ENCODE measurements at places on chromosomes 16 and 17.

DNA sequence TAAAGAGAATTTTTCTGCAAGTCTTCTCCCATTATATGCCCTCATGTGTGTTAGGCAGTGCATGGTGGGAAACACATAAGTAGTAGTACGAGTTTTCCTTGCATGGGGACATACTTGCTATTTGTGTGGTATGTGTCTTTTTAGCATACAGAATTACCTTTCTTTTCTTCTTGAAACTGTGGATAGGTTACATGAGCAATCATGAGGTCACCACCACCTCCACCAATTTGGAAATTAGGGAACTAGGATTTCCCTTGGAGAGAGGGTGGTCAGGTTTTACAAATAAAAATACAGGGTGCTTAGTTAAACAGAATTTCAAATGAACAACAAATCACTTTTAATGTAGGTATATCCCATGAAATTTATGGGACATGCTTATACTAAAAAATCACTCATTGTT, 16.3 kb upstream of the AMZ2 start:
- H3K36me3 ChIP-seq, result no peaks in the 10 kb centered on the region
- H3K27ac ChIP-seq, result no peak overlapping the region
- no peak for DNase-seq
- H3K4me1 ChIP-seq, result no peaks in the 10 kb centered on the region
- no peak overlapping the region for H3K4me3 ChIP-seq
- no peaks in the 10 kb centered on the region for H3K27me3 ChIP-seq

GRCh38 chr16:12502676-12503075, 301.0 kb downstream of the CPPED1 start:
- DNase-seq, result no peak
- no peaks in the 10 kb centered on the region for H3K27me3 ChIP-seq
- H3K36me3 ChIP-seq, result no peaks in the 10 kb centered on the region
- H3K4me3 ChIP-seq, result no peak overlapping the region
- H3K4me1 ChIP-seq, result no peaks in the 10 kb centered on the region

GRCh38 chr17:51612692-51613091, 352.3 kb downstream of the UTP18 start:
- H3K27ac ChIP-seq, result no peak overlapping the region
- H3K27me3 ChIP-seq, result no peaks in the 10 kb centered on the region
- DNase-seq, result no peak
- H3K4me3 ChIP-seq, result no peak overlapping the region
- no peaks in the 10 kb centered on the region for H3K4me1 ChIP-seq

- no peak overlapping the region for H3K4me3 ChIP-seq
- peaks cover 80% of the 10 kb centered on the region for H3K4me1 ChIP-seq
- no peaks in the 10 kb centered on the region for H3K36me3 ChIP-seq
- no peaks in the 10 kb centered on the region for H3K27me3 ChIP-seq
- peak overlapping the region; percentile 66 for H3K27ac ChIP-seq
Measured at GRCh38 chr16:17370731-17371285, 100.0 kb downstream of the XYLT1 start.

DNA sequence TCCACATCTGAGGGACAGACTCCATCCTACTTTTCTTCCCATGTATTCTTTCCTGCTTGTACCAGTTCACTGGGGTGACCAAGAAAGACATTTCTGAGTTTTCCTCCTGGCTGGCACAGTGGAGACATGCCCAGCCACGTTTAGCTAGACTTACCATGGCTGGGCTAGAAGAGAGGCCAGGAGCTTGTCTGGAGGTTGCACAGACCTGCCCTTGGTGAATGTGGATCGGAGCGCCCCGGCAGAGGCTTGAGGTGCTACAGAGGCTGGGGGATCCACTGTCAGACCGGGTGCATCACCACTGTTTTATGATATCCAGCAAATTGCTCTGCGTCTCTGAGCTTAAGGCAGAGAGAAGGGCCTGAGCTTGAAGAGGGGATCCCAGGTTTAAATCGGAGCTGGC, 3.5 kb downstream of the IL4R start:
- H3K27ac ChIP-seq, result peak overlapping the region; percentile 97
- H3K4me1 ChIP-seq, result peaks cover 51% of the 10 kb centered on the region
- peak overlapping the region; percentile 86 for H3K4me3 ChIP-seq
- no peak for DNase-seq
- H3K36me3 ChIP-seq, result no peaks in the 10 kb centered on the region
